ENCODE measurements at places on chromosomes 1 and 21.

GRCh38 chr1:243396876-243397275, 141.0 kb downstream of the SDCCAG8 start:
- DNase-seq: no peak

DNA sequence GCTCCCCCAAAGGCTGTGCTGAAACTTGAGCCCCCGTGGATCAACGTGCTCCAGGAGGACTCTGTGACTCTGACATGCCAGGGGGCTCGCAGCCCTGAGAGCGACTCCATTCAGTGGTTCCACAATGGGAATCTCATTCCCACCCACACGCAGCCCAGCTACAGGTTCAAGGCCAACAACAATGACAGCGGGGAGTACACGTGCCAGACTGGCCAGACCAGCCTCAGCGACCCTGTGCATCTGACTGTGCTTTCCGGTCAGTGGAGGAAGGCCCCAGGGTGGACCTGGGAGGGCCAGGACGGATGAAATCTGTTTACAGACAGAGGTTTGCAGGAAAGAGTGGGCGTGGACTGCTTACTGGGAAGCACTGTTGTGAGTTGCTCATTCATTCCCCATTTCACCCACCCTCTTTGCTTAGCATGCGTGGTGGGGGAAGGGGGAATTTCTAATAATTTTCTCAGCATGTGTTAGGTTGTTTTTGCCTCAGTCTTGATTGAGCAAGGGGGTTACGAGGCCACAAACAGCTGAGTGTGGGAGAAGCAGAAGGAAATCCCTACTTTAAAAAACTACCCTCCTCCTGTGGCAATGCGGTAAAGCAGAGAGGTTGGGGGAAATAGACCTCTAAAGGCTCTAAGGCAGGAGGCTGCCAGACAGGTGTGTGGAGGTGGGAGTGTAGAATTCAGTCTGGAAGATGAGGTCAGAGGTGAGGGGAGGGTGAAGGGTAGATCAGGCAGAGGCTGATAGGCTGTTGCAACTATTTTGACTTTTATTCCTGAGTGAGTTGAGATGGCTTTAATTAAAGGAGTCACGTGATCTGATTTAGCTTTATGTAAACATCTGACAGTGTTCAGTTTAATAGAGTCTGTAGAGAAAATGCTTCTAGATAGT, 1.3 kb downstream of the FCGR2A start:
- DNase-seq: no peak

DNA sequence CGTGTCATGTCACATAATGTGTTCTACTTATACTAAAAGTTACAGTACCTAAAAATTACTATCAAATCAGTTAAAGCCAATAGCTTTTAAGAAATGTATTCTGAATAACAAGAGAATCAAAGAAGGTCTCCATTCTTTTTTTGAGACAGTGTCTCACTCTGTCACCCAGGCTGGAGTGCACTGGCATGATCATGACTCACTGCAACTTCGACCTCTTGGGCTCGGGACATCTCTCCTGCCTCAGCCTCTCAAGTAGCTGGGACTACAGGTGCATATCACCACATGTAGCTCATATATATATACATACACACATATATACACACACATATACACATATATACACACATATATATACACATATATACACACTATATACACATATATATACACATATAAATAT, 20.1 kb downstream of the COP1 start:
- DNase-seq: no peak

DNA sequence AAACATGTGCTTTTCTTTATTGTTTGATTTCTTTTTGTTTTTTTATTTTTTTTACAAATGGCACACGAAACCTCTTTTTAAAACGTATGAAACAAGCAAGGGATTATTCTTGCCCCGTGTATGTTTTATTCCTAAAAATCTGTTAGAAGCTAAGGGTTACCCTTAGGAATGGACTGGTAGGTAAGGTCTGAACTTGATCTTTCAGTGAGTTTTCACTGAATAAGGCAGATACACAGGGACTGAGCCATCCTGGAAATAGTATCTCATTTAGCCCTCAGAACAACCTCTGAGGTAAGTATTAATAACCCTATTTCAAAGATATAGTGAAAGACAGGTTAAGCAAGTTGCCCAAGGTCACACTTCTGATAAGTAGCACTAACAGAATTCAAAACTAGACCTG, 6.0 kb downstream of the CD53 start:
- DNase-seq: no peak

- no peak for DNase-seq
These were observed 33.4 kb upstream of the USH2A start for GRCh38 chr1:216456682-216457081.

GRCh38 chr1:218666263-218666662, 321.1 kb downstream of the TGFB2 start:
- DNase-seq: no peak

DNA sequence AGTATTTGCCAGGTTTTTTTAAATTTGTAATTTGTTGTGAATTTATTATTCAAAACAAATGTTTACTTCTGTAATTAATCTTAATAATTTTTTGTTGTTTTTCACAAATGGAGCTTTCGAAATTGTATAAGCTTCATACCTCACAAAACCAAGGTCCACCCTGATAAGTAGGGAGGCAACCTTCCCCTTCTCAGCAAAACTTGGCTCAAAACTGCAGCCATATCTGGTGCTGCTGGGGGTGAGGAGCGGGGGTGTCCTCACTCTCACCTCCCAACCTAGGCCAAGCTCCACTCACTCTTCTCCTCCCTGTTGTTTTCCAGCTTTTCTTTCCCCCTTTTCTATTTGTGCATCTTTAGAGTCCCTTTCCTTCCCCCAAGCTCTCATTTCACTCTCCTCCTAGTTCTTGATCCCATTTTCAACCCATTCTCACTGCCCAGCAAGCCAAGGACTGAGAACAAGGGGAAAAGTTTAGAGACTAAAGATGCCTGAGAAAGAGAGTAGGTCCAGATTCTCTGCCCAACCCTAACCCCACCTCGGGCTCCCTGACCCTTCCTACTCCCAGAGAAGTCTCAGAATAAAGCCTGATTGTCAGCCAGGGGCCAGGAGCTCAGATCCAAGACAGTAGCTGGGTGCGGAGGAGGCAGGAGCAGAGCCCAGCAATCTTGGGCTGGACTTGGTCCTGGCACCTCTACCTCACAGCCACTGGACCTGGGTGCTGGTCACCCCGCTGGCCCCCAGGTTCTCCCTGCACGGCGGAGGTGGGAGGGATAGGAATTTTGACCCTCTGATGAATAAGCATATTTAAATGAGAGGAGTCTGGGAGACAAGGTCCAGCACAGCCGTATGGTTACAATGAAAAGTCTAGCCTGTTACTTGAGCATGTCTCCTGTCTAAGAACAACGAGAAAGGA, 8.3 kb upstream of the CFAP45 start:
- no peak for DNase-seq

GRCh38 chr1:153647346-153647714, 11.2 kb upstream of the SNAPIN start:
- DNase-seq: no peak

- DNase-seq: no peak
These were observed 38.7 kb upstream of the DESI2 start for GRCh38 chr1:244614113-244614836.

- DNase-seq: no peak
These were observed 17.7 kb upstream of the ZSCAN20 start for GRCh38 chr1:33454646-33455282.

- no peak for DNase-seq
These were observed 209.8 kb downstream of the TPR start for GRCh38 chr1:186165303-186165702.

DNA sequence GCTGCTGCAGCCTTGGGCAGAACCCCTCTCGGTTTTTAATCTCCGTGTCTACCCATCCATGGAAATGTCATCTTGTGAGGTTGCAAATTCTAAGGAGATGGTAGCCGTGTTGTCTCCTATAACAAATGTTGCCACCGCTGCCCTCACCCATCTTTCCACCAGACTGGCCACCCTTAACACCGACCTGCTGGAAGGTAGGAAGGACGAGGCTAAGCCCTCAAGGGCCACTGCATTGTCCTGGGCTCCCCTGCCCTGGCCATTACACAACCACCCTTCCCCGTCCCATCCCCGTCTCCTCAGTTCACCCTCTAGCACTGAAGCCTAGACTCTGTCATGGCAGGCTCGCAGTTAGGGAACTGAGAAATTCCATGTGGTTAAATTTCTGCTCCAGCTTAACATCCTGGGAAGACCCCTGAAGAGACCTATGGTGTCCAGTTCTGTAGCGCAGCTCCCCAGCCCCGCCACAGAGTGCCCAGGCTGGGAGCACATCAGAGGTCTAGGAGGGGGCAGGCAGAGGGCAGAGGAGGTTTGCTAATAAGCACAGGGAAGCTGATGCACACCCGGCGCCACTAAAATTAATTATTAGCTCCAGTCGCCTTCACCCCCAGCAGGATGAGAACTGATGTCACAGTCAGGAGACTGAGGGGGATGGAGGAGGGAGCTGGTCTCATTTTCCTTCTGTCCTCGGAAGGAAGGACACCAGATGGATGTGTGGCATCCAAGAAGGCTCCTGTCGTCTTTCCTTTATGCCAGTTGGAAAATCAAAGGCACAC, 38.3 kb downstream of the STUM start:
- no peak for DNase-seq

DNA sequence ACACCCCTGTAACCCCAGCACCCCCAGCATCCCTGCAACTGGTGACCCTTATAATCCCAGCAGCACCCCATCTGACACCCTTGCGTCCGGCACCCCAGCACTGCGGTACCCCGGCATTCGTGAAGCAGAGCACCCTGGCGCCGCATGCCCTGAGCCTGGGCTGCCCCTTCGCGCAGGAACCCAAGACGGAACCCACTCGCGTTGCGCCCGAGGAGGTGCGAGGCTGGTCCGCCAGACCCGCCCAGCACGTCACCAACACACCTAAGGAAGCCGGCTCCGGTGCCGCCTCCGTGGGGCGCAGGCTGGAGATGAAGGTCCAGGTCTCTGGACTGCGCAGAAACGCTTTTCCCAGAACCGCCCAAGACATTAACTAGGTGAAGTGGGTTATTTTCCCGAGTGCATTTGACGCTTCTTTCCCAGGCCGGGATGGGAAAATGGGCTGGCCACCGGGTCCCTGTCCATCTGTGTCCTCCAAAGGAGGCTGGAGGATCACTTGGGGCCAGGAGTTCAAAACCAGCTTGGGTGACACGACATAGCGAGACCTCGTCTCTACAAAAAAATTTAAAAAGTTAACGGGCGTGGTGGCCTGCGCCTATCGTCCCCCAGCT, 15.9 kb upstream of the RNF187 start:
- no peak for DNase-seq

GRCh38 chr1:181369416-181369815, 113.9 kb upstream of the CACNA1E start:
- no peak for DNase-seq

- DNase-seq: no peak
These were observed 122.7 kb downstream of the UCHL5 start for GRCh38 chr1:192936313-192937018.

DNA sequence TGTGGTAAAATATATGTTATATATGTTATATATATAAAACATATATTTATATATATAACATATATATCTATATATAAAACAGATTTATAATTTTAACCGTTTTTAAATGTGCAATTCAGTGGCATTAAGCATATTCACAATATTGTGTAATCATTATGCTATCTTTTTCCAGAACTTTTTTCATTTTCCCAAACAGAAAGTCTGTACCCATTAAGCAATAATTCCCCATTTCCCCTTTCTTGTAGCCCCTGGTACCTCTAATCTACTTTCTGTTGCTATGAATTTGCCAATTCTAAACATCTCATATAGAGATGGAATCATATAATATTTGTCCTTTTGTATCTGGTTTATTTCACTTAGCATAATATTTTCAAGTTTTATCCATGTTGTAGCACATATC, 10.7 kb upstream of the ARHGEF11 start:
- DNase-seq: no peak

GRCh38 chr21:34072145-34073031, 990 bp upstream of the MRPS6 start:
- DNase-seq: peak; percentile 46

GRCh38 chr1:241442686-241443085, 76.9 kb downstream of the FH start:
- no peak for DNase-seq

GRCh38 chr21:38486221-38486620, 12.1 kb downstream of the ERG start:
- no peak for DNase-seq

DNA sequence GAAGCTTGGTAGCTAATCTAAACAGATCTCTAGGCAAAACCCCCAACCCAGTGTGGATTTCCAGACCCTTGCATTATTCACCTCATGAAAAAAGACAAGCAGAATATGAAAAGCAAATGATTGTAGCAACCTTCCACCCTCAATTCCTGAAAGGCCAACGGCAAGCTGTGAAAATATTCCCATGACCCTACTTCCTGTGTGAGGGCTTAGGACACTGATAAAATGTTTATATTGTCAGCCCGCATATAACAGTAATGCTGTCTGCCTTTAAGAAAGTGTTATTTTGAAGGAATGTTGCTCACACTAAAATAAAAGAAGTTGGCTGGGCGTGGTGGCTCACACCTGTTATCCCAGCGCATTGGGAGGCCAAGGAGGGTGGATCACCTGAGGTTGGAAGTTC, 233.5 kb upstream of the NRIP1 start:
- no peak for DNase-seq

GRCh38 chr1:119729044-119729443, 17.3 kb downstream of the PHGDH start:
- DNase-seq: no peak

- DNase-seq: no peak
These were observed 434.6 kb upstream of the CHRM3 start for GRCh38 chr1:238951809-238952208.

GRCh38 chr1:109131059-109131458, 17.1 kb downstream of the ELAPOR1 start:
- DNase-seq: no peak

GRCh38 chr1:205588636-205589035, 43.2 kb downstream of the ELK4 start:
- DNase-seq: peak; percentile 23

- no peak for DNase-seq
These were observed 41.1 kb downstream of the NGF start for GRCh38 chr1:115296981-115297380.

- no peak for DNase-seq
These were observed at the start of gene KRTAP22-2 for GRCh38 chr21:30590297-30590696. Gene KRTAP22-2, minus strand, starts transcription at chr21:30590397.

- no peak for DNase-seq
These were observed 1.5 kb downstream of the C1orf35 start for GRCh38 chr1:228101614-228101993.

- DNase-seq: no peak
These were observed 17.6 kb upstream of the IFI6 start for GRCh38 chr1:27689423-27690173.

DNA sequence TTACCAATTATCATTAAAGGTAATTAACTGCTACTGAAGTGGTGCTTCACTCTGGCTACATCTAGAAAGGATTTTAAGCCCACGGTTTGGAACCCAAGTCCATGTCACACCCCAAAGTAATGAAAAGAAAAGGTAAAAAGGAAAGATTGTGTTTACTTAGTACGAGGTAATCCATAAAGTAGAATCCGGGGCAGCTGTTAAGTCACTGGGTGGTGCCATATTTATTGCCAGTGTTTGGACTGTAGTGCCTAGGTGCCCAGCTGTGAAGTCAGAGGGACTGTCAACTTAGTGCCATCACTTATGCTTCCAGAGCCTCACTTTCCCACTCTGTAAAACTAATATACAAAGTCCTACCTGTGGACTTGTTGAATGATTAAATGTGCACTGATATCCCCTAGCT, 52.2 kb upstream of the GRHL3 start:
- no peak for DNase-seq

Data from CD4-positive, alpha-beta T cell treated with Interleukin-17A for 4 hours (primary cell).